Activated naive CD4-positive, alpha-beta T cell (primary cell): ENCODE measurements at places on chromosomes 7 and 10.

GRCh38 chr10:75736889-75737579 lies 305.6 kb downstream of the LRMDA start:
- no peak for DNase-seq

DNA sequence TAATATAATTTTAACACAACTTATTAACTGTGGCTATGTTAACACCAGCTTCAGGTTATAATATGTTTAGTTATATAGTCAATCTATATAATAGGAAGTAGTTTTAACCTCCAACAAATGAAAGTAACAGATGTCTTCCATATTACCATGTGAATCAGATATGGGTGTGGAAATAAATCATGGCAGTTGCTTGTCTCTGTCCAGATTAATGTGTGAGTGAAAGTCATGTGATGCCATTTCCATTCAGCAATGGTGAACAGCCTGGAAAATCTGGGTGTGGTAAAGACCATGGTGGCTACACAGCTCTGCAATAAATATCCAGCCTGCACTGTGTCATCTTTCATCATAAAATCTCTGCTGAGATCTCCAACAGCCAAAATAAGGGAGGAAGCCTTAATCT lies 27.8 kb downstream of the HEPACAM2 start:
- no peak for DNase-seq

DNA sequence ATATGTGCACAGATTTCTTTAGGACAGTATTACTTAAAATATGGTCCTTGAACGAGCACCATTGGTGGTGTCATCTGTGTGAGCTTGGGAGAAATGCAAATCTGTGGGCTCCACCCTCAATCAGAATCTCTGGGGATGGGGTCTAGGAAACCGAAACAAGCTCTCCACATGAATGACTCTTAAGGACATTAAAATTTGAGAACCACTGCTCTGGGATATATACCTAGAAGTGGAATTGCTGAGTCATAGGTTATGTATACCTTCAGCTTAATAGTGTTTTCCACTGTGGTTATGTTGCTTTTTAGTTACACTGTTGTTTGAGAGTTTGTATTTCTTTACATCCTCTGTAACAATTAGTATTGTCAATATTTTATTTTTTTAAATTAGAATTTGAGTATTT lies 24.0 kb downstream of the ZNRF2 start:
- DNase-seq: no peak

- DNase-seq: no peak
Measured at GRCh38 chr10:95266674-95267095, 24.1 kb downstream of the PDLIM1 start.

DNA sequence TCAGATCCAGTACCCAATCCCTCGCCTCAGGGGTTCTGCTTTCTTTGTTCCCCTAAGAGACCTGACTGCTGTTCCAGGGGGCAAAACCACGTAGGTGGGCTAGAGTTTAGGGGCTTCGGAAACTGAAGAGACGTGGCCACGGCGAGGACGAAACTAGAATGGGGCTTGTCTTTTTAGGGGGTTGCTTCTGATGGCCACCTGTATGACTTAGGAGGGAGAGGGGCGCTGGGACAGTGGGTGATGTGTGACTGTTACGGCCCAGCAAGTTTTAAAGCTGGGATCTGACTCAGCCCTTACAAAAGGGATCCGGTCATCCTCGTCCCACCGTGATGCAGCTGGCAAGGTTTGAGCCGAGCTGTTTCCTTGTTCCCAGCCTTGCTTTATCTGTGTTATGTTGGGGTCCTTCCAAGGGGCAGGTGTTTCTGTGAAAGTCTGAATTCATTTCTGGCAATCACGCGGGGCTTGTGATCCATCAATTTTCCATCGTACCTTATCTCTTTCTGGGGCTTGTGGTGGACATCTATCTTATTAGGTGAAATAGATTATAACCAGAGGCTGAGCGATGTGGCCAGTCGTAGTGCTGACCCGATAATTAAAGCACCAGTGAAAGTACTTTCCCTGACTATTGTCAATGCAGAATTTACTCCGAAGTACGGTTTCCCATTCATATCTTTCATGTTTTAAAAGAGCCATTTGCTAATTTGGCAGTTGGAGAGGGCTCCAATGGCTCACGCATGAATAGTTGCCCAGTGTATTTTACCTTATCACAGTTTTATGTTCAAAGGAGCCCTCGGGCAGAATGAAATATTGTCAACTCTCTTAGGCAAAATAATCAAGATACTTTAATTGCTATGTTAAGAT lies 830 bp downstream of the MET start:
- DNase-seq: no peak

DNA sequence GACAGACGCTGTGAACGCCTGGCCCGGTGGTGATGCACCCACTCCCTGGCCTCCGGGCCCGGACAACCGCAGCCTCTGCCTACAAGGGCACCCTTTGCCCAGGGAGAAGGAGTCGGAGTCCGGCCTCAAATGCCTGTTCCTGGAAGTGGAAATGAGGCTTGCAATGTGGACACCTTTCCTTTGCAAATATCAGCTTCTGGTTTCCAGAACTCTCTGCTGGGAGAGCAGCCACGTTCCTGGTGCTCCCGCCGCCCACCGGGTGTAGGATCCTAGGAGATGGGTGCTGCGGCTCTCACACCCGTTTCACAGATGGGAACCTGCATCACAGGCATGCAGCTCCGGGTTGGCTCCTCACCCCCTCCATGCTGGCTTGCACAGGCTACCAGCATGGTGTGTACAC lies 2.9 kb downstream of the FOXL3 start:
- no peak for DNase-seq

DNA sequence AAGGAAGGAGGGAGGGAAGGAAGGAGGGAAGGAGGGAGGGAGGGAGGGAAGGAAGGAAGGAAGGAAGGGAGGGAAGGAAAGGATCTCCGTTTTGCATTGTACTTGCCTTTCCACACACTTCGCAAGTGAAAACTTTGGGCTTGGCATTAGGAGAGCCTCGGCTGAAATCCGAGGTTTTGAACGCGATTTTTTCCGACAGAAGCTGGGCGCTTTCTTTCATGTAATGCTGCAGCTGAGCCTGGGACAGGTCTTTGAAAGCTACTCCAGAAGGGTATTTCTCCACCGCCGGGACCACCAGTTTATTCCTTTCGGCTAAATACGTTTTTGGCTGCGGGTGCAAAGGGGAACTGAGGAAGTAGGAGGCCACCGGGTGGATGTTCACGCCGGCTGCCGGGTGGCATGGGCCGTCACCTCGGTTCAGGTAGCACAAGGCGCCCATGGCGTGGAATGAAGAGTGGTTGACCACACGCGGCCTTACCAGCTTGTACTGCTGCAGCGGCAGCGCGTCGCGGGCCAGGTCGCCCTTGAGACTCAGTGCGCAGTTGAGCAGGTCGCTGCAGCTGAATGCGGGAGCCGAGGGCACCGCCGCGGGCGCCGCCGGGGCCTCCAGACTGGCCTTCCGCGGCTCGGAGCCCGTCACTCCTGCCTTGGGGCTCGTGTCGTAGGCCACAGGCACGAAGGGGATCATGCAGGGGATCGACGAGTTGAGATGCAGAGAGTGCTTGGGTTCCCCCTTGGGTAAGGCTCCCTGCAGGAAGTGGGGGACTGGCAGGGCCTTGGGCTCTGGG lies 825 bp downstream of the FEZF1 start:
- DNase-seq: no peak

DNA sequence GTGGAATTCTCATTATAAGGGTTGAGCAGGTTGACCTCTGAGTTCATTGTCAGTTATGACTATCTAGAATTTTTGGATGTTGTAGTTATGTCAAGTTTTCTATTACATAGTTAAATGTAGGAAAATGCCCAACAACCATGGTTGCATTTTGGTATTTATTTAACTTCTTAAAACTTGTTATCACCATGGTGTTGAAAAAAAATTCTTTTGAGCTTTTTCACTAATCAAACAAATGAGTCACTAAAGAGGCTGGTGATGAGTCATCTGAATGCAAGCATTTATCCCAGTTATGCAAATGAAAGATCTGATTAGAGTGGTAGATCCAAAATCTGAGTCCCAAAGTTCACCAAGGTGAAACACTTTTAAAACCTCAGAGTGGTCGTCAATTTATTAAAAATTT lies 624.7 kb upstream of the IGFBP3 start:
- no peak for DNase-seq
